ENCODE measurements at places on chromosomes 6 and 20.

DNA sequence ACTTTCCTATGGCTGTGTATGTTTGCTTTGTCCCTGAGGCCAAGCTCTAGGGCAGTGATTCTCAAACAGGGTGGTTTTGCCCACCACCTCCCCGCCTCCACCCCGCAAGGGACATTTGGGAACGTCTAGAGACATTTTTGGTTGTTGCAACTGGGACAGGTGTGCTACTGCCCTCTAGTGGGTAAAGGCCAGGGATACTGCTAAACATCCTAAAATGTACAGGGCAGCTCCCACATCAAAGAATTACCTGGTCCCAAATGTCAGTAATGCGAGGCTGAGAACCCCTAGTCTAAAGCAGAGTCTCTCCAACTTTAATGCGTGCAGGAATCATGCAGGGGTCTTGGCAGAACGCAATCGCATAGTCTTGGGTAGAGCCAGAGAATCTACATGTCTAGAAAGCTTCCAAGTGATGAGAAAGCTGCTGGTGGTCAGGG lies 5.1 kb downstream of the KCNS1 start:
- DNase-seq: peak; percentile 44

DNA sequence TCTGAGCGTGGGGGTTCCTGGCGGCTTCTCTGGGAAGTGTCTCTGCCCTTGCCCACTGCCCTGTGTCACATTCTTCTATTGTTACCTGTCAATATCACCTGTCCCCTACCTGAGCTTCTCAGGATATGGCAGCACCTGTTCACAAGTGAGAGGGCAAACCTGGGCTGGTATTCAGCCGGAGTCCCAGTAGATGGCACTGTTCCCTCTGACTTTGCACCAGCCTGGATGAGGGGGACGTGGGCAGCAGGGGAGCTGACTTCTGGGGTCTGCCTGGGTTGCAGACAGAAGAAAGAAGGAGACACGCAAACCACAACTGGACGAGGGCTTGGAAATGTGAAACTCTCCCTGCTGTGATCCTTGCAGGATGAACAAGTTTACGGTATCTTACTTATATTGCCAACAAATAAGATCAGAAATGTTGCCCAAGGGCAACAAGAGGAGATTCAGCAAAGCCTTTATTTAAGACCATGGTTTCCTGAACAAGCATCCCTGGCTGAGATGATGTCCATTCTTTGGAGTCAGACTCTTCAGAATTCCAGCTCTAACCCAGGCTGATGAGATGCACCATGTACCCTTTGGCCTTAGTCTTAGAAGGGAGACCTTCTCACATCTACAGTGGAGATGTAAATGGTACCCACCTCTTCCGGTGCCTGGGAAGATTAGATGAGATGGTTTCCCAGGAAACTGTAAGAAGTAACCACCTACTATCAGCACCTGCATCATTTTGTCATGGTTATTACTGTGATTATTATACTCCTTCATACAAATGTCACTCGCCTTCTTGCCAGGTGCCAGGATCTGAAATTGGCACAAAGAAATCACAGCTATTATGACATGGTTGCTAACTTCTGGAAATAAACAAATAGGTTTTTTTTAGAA lies 400.0 kb upstream of the CDH4 start:
- no peak for DNase-seq

DNA sequence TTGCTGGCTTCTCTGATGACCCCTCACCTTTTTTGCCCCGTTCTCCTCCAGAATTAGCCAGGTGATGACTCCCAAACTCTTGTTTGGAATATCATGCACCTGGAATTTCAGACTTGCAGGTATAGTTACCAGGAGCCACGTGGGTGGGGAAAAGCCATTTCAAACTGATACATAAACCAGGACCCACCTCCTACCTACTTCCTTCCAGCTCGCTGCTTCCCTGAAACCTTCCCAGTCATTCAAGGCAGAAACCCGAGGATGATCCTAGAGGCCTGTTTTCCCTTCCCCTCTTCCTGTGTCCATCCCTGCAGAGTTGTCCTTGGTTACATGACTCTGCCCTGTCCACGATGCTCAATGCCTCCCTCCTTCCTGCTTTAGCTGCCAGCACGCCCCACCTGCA lies 101.9 kb downstream of the MTHFD1L start:
- no peak for DNase-seq

DNA sequence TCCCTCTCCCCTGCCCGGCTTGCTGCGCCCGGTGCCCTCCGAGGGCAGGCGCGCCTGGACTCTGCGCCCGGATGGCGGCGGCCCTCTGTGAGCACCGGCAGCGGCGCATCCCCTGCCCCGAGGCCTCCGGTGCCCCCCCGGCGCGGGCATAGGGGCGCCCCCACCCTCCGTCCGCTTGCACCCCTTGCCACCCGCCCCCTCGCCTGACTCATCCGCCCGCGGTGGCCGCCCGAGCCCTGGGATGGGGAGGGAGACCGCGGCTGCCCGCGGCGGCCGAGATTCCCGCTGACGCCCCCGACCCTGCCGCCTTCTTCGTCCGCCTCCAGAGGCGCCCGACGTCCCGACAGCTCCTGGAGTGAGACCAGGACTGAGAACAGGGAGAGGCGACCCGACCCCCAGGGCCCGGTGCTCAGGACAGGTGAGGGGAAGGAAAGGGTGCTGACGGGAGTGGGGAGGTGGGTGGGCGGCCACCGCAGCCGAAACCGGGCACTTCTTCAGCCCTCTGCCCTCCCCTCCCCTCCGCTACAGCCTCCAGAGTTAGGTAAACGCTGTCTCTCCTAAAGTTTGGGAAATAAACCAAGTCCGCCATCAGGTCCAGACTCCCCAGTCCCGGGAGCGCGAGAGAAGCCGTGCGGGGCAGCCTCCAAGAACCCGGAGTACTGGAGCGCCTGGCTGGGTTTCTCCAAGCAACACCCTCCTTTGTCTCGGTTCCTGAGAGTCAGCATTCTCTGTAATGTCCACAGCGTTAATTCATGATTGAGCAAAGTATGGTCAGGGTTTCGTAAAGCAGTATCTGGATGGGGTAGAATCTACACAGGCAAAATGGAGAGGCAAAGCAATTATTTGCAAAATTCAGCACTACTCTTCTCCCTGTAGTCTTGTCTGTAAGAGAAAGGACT lies 539 bp downstream of the TMEM200A start:
- DNase-seq: peak; percentile 37

- no peak for DNase-seq
These were observed at the start of gene LAMA5 for GRCh38 chr20:62367136-62367632. Gene LAMA5 (minus strand): TSS chr20:62367312. CDS start chr20:62367245, 67 bp downstream.

GRCh38 chr6:129774697-129775447 lies 64.9 kb upstream of the ARHGAP18 start:
- DNase-seq: no peak

DNA sequence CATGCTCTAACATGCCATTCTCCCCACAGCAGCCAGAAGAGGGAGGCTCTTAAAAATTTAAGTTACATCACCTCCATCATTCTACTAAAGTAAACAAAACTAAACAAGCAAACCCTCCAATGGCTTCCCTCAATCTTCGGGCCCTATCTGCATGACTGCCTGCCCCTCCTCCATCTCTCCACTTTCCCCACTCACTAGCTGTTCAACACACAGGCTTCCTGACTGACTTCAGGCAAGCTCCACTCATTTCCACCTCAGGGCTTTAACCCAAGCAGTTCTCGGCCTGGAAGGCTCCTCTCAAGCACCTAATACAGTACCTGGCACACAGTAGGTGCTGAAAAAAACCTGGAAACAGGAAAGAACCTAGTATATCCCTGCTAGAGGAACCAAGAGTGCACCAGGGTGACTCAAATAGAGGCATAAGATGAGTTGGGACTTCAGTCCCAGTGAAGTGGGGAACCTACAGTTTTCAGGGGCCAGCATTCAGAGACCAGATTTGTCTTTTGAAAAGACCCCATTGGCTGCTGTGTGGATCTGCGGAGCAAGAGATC lies 2.8 kb downstream of the AHCY start:
- DNase-seq: no peak

All from stimulated activated CD4-positive, alpha-beta T cell treated with anti-CD3 and anti-CD28 coated beads, Interleukin-4, amount 100 ng/mL, for 4 hours (primary cell).